ENCODE measurements at places on chromosomes 1 and 21.

GRCh38 chr1:156460525-156460924, 40.0 kb downstream of the MEF2D start:
- no peak for DNase-seq

- peak; percentile 79 for DNase-seq
Observed at GRCh38 chr21:34510148-34511142, 1.6 kb downstream of the KCNE1 start.

DNA sequence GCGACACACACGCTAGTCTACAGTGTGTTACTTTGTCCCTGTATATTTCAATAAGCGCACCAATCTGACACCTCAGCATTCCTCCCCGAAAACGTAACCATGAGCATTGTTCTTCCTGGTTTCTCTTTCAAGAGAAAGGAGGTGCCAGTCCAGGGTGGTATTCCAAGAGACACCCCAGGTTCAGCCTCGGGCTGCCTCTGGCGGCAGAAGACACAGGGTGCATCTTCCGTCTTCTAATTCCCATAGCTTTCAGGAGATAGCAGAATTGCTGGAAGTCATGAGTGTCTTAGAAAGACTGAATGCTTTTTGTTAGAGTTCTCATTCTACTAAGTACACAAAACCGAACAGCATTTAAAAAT, 15.9 kb upstream of the RGS8 start:
- no peak for DNase-seq

- DNase-seq = no peak
Observed at GRCh38 chr1:205670611-205671430, 9.5 kb downstream of the SLC45A3 start.

DNA sequence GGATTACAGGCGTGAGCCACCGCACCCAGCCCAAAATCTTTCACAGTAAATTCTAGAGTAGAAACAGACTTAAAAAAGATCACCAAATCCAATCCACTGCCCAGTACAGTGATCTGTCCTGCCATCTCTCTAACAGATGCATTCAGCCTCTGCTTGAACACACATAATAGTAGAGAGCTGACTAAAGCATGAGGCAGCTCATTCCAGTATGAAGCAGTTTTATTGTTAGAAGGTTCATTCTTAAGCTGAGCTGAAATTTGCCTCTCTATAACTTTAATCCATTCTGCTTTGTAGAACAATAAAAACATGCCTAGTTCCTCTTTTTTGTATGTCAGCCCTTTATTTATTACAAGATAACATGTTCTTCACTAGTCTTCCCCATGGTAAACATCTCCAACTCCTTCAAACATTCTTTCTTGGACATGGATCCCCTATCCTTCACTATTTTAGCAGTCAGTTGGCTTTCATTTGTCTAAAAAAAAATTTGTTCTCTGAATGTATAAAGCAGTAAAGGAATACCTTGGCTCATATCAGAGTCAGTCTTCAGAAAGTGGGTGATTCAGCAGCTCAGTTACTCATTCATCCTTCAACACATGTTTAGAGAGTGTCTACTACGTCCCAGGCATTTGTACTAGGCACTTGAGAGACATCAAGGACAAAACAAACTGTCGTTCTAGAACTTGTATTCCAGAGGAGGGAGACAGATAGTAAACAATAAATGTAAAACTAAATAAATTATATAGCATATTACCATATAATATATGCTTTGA, 10.7 kb upstream of the PTBP2 start:
- no peak for DNase-seq

- no peak for DNase-seq
Observed at GRCh38 chr1:20096840-20097447, 22.4 kb downstream of the PLA2G2D start.

DNA sequence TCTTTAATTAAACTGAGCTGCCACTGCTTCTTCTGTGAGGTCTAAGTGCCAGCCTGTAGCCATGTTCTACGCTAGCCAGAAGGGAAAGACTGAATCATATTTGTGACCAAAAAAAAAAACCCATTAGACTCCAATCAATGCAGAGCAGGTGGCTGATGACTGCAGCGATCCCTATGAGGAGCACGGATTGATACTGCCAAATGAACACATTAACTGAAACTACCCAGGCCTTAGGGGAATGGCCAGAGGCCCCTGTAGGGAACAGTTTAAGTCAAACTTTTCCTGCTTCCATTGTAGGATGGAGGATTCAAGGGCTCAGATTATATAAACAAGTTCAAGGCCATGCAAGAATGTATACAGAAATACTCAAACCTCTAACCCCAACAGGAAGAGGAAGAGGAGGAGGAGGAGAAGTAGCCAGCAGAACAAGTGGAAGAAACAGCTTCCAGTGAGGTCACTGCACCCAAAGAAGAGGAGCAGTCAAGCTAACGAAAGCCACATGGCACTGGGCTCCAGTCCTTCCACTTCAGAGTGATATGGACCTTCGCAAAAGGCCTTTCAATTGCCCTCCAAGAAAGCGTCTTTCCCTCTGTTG, 328.3 kb downstream of the SMYD3 start:
- no peak for DNase-seq

DNA sequence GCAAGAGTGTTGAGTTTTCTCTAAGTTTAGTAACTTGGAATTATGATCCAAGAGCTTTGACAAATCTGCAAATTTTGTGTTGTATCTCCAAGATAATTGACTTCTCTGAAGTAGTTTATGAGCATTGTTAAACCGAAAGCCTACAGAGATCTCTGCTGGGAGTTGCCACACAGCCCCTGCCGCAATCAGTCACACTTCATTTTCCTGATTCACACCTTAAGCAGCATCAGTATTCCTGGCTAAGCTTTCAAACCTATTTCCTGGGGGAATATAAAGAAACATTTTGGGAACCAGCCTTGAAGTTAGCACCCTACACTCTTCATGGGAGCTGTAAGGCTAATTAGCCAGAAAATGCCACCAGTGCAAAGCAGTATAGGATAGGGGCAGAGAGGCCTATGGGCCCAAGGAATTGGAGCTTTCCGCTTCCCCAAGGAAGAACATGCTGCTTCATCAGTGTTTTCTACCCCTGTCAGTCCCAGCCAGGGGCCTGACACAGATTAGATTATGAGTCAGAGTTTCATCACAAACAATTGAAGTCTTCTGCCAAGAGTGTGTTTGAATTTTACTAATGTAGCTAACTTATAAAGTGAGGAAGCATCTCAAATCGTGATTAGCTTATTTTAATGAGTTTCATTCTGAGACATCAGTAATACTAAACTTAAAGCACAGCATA, 23.2 kb upstream of the CACYBP start:
- peak; percentile 68 for DNase-seq

GRCh38 chr1:55463814-55464475, 248.8 kb upstream of the USP24 start:
- DNase-seq = peak; percentile 53

DNA sequence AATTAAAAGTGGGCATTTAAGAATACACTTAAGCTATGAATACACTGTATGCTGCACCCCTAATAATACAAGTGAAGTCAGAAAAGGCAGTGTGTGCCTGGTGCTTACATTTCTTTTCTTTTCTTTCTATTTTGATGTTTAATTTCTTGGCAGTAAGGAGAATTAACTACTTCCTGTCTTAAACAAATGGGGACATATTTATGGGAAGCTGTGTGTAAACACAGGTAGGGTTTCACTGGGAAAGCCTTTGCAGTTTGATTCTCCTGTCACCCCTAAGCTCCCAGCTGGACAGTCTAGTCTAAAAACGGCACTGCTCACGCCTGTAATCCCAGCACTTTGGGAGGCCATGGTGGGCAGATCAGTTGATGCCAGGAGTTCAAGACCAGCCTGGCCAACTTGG, 146.0 kb downstream of the MIS18A start:
- DNase-seq = no peak

DNA sequence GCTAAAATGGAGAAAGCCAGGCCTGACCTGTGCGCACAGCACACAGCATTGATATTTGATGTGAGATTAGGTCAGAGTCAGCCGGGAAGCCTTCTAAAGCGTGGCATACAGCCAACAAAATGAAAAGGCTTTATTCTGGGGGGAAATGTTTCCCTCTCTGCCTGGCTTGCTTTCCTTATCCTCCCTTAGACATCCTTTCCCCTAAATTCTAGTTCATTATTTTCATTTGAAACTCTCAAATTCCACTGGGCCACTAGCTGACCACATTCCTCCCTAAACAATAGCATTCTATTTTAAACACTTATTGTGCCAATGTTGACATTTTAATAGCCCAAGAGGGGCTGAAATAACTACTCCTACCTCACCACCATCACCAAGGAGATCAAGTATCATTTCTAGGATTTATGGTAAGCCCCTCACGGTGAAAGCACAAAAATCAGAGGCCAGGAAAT, 49.4 kb downstream of the LEPR start:
- peak; percentile 48 for DNase-seq

- DNase-seq = no peak
Observed at GRCh38 chr1:86466109-86466844, 2.5 kb upstream of the CLCA1 start.

- DNase-seq = no peak
Observed at GRCh38 chr1:12125422-12126355, 41.1 kb upstream of the TNFRSF1B start.

DNA sequence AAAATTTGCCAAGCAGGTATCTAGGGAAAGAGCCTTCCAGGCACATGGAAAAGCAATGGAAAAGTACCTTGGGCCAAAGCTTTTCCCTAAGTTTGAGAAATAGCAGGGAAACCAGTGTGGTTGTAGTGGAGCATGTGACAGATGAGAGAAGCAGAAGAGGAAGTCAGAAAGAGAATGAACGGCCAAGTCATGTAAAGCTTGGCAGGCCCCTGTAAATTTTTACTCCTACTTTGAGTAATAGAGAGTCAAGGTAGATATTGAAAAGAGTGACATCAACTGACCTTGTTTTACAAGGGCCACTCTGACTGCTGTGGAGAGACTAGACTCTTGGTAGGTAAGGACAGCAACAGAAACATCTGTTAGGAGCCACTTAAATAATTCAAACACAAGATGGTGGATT, 180.9 kb upstream of the PRMT6 start:
- no peak for DNase-seq

DNA sequence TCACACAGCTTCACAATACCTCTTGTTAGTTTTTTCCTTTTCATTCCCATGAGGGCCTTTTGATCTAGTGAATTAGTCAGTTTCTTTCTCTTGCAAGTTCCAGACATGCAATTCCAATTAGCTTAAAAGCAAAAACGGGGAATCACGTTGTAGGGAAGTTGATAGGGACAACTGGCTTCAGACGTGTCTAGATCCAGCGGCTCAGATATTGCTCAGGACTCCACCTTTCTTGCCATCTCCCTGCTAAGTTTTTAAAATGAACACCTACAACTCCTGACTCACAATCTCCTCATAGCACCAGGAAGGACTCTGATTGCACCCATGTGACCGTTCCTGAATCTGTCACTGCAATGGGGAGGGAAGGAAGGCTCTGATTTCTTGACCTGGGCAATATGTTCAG, 63.8 kb upstream of the ARHGAP29 start:
- no peak for DNase-seq

- DNase-seq = peak; percentile 98
Observed at GRCh38 chr1:72284348-72285073, 2.2 kb upstream of the NEGR1 start.

- DNase-seq = peak; percentile 57
Observed at GRCh38 chr1:39132505-39133339, 71.8 kb upstream of the MACF1 start.

- no peak for DNase-seq
Observed at GRCh38 chr21:38487901-38488639, 10.2 kb downstream of the ERG start.

GRCh38 chr21:44844256-44844655, 26.4 kb upstream of the SUMO3 start:
- no peak for DNase-seq

DNA sequence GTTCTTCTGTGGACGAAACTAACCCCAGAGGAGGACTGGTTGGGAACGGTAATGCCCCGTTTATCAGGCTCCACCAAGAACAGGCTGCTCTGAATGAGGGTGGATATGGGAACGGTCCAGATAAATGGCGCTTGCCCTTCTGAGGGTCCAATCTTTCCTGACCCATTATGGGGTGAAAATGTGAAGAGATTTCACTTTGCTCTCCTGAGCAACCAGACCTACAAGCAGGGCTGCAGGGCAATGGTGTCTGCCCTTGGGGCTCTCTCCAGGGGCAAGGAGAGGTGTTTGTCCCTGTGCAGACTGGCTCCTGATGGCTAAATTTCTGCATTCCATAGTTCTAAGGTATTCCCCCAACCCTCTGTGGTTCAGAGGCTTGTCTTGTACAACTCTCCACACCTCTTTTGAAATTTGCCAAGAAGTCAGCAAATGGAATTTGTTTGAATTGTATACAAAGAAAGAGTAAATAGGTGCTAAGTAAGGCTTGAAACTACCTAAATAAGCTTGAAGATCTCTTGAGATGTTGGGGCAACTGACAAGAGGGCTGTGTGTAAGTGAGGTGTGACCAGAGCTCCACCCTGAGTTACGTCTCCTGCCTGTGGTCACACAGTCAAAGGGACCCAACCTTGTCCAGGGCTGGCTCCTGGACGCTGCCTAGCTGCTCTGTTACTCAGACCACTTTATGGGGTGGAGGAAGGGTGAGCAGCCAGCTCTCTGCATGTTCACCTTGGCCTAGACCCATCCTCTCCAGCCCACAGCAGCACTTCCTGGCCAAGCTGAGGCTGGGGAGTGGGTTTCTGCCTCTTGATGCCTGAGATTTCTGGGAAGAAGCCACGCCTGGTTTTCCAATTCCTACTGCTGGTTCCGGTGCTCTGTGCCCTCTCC, 24.8 kb downstream of the SLC2A1 start:
- DNase-seq = no peak

GRCh38 chr1:230300322-230301301, 125.5 kb downstream of the PGBD5 start:
- no peak for DNase-seq

DNA sequence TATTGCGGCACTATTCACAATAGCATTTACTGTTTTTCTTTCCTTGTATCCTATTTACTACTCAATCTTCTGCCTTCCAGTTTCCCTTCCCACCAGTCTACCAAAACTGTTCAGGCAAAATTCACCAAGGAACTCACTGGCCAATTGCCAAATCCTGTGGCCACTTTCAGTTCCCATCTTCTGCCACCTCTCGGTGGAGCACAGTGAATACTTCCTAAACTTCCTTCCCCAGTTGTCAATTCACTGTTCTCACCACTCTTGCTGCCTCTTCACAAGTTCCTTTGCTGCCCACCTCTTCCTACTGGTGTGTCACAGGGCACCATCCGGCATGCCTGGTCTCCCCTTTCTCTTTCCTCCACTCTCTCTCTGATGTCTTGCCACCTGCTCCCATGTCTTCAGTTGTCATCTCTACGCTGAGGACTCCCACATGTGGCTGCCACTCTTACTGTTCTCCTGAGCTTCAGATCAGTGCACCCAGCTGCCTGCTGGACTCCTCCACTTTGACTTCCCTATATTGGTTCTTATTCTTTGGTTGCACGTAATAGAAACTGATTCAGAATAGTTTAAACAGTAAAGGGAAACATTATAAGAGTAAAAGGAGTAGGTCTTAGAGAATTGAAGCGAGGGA, 114.4 kb downstream of the PIK3R3 start:
- DNase-seq = no peak

Measured in EH (cell line).